ENCODE measurements at places on chromosomes 12 and 14.

- DNase-seq = no peak
Observed at GRCh38 chr12:18864900-18865561, 127.1 kb downstream of the CAPZA3 start.

- no peak for DNase-seq
Observed at GRCh38 chr14:76867516-76868453, 41.6 kb downstream of the LRRC74A start.

- peak; percentile 11 for DNase-seq
Observed at GRCh38 chr14:52801014-52801712, 9.8 kb upstream of the GNPNAT1 start.

DNA sequence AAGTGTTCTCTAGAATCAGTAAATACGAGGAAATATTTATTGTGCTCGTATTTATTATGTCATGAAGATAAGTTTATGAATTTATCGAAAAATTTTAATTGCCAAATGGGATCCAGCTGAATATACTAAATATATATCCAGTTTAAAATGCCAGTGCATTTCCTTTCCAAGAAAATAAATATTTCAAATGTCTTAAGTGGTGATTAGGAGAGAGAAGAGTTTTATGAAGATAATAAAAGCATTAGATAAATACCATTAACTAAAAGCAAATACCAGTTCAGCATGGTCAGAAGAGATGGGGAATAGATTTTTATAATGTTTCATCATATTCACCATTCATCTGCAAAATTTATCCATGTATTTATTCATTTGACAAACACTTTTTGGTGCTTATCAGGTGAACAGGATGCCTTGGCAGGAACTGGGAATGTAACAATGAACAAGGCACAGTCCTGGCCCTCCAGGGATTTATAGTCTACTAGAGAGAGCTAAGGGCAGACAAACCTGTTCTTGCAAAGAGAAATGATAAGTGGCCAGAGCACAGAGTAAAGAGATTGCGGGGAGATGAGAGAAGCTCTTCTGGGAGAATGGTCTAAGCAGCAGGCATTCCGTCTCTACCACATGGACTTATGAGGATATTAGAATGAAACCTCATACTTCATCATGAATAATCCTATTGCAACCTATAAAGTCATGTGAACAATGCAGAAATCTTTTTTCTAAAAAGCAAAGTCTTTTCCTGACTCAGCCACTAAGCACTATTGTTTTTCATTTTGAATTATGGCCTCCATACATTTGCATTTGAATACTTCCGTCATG, 143.7 kb upstream of the ABCD2 start:
- DNase-seq = no peak

DNA sequence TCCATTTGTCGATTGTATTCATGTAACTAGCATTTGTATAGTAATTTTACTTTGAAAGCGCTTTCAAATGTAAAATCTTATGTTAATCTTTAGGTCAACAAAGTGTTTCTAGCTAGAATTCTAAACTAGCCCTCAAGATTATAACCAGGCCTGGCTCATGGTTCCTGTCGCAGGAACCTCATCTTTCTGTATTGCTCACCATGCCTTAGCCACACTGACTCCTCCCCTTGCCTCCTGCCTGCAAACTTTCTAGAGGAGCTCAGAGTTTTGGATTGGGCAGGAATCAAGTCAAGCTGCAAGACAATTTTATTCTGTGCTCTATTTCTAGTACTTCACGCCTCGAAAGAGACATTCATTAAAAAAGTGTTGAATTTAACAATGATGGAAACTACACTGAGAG, 99.8 kb downstream of the TGFB3 start:
- no peak for DNase-seq

DNA sequence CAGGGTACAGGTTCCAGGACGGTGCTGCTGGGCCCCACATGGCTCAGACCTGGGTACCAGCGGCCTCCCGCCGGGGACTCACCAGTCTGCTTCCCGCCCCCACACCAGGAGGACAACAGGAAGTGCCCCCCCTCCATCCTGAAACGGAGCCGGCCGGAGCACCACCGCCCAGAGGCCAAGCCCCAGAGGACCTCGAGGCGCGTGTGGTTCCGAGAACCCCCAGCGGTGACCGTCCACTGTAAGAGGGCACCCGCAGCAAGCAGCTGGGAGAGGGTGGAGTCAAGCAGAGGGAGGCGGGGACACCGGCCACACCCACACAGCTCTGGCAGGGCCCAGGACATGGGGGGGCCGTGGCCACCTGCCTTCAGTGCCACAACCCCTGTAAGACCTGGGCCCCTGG, 8.1 kb downstream of the C14orf180 start:
- no peak for DNase-seq

DNA sequence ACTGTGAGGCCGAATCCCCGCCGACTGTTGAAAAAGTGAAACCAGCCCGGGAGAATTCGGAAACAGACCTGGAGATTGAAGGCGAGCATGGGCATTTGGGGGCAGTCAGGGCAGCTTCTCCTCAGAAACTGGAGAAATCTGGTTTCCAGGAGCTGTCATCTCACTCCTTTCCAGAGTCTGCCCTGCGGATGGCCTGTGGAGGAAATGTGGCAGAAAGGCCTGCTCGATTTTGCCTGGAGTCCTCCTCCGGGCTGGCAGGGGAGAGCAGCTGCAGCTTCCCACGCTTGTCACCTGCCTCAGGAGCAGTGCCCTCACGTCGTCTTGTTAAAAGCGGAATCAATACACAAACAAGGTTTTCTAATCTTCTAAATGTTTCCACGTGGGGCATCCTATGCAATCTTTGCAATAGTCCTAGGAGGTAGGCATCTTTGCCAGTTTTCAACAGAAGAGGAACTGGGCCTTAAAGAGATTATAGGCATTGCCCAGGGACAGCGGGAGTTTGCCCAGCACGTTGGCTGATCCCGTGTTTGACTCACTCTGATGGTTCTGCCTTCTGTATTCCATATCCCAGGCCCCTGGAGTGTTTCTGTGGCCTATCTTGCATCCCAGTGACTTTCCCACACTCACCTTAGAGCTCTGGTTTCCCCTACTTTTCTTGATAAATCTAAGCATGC, 2.3 kb downstream of the LRRC74A start:
- no peak for DNase-seq

DNA sequence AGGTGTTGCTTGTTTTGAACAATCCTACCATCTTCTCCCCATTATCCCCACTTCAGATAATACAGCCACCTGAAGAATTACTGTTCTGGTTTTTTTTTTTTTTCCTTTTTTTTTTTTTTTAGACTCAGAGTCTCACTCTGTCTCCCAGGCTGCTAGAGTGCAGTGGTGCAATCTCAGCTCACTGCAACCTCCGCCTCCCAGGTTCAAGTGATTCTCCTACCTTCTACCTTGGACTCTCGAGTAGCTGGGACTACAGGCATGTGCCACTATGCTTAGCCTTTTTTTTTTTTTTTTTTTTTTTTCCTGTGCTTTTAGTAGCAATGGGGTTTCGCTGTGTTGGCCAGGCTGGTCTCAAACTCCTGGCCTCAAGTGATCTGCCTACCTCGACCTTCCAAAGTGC, 179.4 kb upstream of the ABCD2 start:
- no peak for DNase-seq

DNA sequence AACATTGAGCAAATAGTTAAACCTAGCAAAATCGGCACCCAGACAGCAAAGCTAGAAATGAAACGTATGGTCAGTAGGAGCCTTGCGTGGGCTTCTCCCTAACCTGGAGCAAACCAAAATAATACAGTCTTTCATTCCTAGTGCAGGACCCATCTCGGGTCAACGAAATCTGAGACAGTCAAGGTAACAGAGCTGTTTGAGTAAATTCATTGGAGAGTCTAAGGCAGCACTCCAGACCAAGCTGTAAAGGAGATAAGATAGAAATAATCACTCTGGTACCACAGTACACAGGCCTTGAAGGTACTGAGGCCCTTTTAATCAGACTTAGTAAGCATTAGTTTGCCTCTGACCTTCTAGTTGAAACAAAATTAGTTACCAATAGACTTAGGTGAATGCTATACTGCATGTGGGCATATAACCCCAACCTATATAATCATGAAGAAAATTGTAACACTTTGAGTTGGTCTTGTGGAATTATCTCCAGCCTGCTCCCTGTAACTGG, 54.4 kb upstream of the BICD1 start:
- DNase-seq = no peak

- DNase-seq = no peak
Observed at GRCh38 chr12:132632521-132633228, 14.1 kb downstream of the P2RX2 start.

- DNase-seq = peak; percentile 23
Observed at GRCh38 chr12:102095677-102096263, 24.1 kb downstream of the NUP37 start.

DNA sequence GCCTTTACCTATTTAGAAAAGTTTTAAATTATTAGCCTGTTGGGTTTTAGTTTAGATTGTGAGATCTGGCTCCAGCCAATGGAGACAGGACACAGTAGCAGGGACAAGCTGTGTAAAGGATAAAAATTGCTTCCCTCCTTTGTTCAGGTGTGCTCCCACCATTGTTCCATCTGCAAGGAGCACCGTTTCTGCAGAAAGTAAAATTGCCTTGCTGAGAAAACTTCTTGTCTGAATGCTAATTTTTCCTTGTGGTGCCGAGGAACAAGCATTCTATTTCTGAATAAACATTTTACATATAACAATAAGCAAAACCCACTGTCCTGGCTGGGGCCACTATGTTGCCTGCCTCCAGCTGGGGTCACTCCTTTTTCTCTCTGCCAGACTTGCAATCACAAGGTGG, 72.7 kb upstream of the ZFP36L1 start:
- no peak for DNase-seq

DNA sequence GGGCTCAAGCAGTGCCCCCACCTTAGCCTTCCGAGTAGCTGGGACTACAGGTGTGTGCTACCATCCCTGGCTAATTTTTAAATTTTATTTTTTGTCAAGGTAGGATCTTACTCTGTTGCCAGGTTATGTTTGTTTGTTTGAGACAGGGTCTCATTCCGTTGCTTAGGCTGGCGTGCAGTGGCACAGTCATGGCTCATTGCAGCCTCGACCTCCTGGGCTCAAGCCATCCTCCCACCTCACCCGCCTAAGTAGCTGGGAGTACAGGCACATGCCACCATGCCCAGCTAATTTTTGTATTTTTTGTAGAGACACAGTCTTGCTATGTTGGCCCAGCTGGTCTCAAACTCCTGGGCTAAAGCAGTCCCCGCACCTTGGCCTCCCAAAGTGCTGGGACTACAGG, 83.3 kb upstream of the KCNH3 start:
- no peak for DNase-seq

All from foreskin melanocyte (primary cell).